ENCODE measurements at places on chromosomes 7 and 10. TPM values are rescaled to one million over a fixed set of nuclear protein-coding genes. Genes with fewer than 3 reads are reported as not detected.

AP4M1 gene
- polyA plus RNA-seq: 16.4 TPM

GRCh38 chr7:99731638-99732374 lies 3.2 kb downstream of the CYP3A7 start:
- DNase-seq: no peak

DNA sequence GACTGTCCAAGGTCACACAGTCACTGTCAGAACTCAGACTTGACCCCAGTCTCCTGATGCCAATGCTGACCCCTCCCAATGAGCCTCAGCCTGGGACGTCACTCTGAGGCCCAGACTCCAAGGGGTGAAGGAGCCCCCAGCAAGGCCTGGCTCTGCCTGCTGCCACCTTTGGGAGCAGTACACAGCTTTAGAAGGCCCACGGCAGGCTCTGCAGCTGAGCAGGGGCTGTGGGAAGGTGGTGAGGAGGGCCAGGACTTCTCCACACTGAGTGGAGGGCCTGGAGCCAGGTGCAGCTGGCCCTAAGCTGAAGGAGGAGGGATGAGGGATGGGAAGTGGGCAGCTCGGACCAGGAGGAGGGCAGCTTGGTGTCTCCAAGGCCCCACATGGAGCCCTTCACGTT lies 23.9 kb upstream of the ZMIZ1 start:
- no peak for DNase-seq

- DNase-seq: peak; percentile 83
Observed at GRCh38 chr10:3783316-3783681, 1.7 kb downstream of the KLF6 start.

DNA sequence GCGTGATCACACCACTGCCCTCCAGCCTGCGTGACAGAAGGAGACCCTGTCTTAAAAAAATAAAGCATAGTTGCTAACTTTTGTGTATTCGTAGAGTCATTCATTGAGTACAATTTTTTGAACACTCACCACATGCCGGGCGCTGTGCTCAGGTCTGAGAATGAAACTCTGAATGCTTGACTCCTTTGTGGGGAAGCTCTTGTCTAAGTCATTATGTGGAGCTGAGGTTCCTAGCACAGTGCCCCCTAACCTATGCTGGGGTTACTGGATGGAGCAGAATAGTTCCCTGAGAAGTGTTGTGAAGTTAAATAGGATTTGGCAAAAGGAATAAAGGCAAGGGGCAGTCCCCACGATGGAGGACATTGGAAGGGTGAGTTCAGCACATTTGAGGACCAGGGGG lies 123.3 kb downstream of the CELF2 start:
- no peak for DNase-seq

DNA sequence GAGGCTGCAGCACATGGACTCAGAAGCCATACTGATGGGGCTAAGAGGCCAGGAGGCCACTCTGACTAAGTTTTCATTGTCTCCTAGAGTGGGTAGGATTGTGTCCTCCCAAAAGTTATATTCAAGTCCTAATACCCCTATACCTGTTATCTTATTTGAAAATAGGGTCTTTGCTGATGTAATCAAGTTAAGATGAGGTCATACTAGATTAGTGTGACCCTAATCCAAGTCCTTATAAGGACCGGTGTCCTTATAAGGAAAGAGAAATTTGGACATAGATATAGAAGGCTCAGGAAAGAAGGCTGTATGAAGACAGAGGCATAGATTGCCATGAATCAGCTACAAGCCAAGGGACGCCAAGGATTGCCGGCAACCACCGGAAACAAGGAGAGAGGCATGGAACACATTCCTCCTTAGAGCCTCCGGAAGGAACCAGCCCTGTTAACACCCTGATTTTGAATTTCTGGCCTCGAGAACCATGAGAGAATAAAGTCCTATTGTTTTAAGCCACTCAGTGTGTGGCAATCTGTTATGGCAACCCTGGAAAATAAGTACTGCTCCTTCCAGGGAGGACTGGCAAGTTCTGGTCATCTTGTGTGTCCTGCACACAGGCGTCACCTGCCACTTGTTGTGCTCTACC lies 157.0 kb downstream of the EMX2 start:
- DNase-seq: no peak

ASB10 gene
- polyA plus RNA-seq: 0.22 TPM

- no peak for DNase-seq
Observed at GRCh38 chr10:88138319-88138848, 275.0 kb downstream of the PTEN start.

DNA sequence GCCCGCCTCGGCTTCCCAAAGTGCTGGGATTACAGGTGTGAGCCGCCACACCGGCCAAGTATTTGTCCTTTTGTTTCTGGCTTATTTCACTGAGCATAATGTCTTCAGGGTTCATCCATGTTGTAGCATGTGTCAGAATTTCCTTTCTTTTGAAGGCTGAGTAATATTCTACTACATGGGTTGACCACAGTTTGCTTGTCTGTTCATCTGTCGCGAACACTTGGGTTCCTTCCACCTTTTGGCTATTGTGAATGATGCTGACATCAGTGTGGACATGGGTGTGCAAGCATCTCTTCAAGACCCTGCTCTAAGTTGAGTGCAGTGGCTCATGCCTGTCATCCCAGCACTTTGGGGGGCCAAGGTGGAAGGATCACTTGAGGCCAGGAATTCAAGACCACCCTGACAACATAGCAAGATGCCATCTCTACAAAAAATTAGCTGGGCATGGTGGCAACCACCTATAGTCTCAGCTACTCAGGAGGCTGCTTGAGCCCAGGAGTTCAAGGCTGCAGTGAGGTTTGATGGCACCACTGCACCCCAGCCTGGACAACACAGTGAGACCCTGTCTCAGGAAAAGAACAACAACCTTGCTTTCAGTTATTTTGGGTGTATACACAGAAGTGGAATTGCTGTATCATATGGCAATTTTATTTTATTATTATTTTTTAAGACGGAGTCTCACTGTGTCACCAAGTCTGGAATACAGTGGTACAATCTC lies 17.0 kb downstream of the CHST12 start:
- no peak for DNase-seq

CALHM1 gene
- not detected for polyA plus RNA-seq

GRCh38 chr7:17745610-17746009 lies 194.7 kb downstream of the SNX13 start:
- DNase-seq: no peak

- DNase-seq: peak; percentile 71
Observed at GRCh38 chr10:51073453-51074237, 642 bp upstream of the PRKG1 start.

DNA sequence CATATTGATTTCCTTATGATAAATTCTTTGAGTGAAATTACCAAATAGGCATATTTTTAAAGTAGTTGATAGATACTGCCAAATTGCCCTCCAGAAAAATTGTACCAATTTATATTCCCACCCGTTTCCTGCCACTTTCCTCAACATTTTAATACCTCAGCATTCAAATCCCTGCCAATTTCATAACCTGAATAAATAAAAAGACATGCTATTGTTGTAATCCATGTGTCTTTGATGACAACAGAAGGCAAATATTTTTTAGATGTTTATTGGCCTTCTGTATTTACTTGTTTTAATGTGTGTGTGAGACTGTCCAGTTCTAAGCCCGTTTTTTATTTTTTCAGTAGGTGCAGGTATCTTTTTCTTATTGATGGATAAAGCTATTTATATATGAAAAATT lies 71.7 kb downstream of the TEX36 start:
- DNase-seq: no peak

DNA sequence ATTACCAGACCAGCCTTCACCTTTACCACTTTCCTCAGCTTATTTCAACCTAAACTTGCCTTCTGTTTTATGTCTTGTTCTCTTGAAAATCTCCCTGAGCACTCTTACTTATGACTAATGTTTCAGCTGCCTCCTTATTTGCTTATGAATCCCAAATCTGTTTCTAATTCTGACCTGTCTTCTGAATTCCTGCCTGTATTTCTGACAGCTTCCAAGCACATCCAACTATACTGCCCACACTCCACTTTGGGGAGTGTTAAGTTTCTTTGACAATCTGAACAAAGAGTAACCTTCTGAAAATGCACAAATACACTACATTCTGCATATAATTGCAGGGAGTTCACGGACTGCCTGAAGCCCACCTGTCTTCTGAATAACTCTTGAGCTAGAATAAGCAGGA lies 48.7 kb downstream of the ARMC3 start:
- no peak for DNase-seq

HBP1 gene
- 29.3 TPM for polyA plus RNA-seq

GRCh38 chr7:22325671-22326070 lies 31.3 kb downstream of the RAPGEF5 start:
- no peak for DNase-seq

GRCh38 chr7:71112436-71112835 lies 19.5 kb upstream of the GALNT17 start:
- DNase-seq: no peak

GRCh38 chr10:129659508-129660268 lies 192.6 kb downstream of the MGMT start:
- peak; percentile 41 for DNase-seq

DNA sequence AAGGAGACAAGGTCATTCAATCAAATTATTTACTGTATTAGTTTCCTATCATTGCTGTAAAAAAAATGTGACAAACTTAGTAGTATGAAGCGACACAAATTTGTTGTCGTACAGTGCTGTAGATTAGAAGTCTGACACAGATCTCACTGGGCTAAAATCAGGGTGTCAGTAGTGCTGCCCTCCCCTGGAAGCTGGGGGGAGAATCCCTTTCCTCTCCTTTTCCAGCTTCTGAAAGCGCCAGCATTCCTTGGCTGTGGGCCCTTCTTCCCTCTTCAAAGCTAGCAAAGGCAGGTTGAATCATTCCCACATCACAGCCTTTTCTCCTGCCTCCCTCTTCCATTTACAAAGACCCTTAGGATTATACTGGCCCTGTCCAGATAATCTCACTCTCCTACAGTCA lies 28.0 kb downstream of the VPS41 start:
- no peak for DNase-seq

STEAP1 gene
- polyA plus RNA-seq: 6.3 TPM

GRCh38 chr7:153939177-153939576 lies 113.0 kb upstream of the DPP6 start:
- DNase-seq: no peak

- DNase-seq: peak; percentile 0
Observed at GRCh38 chr7:34991938-34992840, 45.1 kb downstream of the DPY19L1 start.

All from kidney (tissue), 22 donors.